ENCODE measurements at places on chromosomes 12 and 14.

- no peak for DNase-seq
Observed at GRCh38 chr14:44149597-44149996, 357.5 kb downstream of the FSCB start.

- no peak for DNase-seq
Observed at GRCh38 chr12:1782215-1782614, 38.1 kb upstream of the LRTM2 start.

GRCh38 chr12:32290411-32290810 lies 108.9 kb upstream of the FGD4 start:
- no peak for DNase-seq

DNA sequence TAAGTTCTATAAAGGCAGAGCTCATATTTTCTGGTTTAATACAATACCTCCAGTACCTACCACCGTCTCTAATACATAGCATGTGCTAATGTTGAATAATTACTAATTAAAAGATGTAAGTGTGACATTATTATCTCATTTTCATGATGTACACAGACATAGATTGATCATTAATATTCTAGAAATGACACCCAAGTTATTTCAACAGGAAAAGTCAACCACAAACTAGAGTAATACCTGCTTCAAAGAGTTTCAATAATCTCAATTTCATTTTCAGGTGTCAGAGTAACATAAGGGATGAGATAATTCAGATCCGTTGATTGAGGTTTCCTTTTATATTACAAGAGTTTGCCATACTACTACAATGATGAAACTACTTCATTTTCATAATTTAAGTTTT lies 388.9 kb downstream of the SOX5 start:
- no peak for DNase-seq

DNA sequence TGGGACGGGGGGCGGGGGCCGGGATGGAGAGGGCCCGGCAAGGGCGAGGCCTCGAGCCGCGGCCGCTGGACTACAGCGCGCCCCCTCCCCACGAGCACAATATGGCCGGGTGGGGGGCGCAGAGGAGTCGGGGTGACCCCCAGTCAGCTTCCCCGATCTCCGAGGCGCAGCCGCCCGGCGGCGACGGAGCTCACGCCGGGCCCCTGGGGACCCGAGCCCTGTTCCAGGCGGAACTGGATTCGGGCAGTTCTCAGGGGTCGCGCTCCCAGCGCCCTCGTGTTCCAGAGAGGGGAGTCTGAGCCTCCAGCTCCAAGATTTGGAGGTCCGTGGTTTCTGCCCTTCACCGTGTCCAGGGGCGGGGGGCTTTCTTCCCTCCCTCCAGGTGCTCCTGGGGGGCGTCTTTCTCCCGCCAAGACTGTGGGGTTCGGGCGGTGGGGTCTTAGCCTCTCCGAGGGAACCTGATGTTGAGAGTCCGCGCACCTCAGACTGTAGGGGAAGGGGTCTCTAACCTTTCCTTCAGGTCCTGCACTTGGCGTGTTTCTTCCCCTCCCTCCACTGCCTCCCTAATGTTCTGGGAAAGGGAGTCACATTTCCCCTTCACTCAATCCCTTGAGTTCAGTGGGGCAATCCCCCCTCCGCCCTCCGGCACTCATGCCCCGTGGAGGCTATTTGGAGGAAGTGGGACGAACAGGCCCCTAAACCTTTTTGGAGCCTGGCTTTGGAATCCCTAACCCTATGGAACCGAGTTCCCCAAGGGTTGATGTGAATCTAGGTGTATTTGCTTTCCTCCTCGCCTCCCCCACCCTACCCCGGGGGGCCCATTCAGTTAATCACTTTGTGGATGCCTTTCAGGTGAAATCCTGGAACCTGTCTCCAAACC lies 584 bp downstream of the ACVR1B start:
- DNase-seq = no peak
